ENCODE measurements at places on chromosomes 7 and 10.

DNA sequence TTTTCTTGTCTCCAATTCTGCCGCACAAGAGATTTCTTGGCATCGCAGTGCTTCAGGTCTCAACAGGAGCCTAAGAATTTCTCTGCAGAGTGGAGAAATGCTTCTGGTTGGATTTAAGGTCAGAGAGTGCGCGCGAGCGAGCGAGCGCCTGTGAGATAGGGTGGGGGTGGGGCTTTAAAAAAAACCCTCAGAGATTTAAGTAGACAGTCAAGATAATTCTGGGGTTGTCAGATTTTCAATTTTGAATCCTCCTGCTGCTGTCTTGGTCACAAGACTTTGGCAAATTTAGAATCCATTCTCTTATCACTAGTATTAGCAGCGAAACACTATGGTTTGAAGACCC lies 49.7 kb downstream of the CPEB3 start:
- DNase-seq = no peak

- no peak for DNase-seq
Measured at GRCh38 chr7:136941816-136942215, 73.4 kb downstream of the CHRM2 start.

DNA sequence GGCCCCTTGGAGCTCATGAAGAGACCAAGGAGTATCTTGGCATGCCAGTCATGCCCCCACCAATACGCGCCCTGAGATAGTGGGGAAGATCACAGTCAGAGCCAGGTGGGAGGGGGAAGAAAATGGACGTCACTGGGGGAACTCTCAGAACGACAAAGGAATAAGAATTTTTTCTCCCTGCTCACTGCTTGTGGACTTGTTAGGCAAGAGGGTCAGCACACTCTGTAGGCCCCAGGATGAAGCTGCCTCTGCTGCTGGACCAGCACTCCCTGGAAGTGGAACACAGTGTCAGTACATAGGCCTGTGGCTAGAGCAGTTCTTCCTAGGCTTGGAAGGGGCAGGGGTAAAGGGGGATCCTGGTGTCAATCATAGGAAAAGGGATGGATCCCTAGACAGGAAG lies 46.5 kb downstream of the DRGX start:
- DNase-seq = no peak

DNA sequence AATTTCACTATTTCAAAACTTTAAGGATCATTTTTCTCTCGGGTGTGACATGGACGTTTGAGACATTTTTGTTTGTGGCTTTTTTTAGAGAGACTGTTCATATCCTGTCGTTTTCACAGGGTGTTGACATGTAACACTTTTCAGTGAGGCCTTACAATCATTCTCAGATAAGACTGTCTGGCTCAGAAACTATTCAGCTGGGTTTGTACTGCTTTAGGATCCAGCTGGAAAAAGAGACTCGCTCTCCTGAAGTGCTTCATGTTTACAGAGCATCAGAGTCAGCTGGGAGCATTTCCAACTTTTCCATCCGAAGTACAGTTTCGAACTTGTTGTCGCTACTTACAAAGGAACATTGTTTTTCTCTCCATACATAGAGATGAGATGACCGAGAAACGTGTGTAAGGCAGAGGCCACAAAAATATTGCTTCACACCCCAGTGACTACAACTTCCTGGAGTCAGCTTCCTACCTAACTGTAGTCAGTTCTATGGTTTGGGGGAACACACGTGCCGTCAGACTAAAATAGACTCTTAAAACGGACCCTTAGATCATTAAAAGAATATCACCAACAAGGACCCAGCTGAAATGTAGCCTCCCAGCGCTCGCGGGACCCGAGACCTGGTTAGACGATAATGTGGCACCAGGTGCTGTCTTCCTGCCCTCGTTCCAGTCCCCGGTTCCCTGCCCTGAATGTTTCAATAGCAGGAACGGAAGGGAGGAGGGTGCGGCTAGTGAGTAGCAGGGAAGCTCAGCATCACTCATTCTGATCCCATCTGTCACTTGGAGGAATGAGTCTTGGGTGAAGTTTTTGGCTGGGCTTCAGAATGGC lies 78.0 kb downstream of the MKI67 start:
- no peak for DNase-seq

DNA sequence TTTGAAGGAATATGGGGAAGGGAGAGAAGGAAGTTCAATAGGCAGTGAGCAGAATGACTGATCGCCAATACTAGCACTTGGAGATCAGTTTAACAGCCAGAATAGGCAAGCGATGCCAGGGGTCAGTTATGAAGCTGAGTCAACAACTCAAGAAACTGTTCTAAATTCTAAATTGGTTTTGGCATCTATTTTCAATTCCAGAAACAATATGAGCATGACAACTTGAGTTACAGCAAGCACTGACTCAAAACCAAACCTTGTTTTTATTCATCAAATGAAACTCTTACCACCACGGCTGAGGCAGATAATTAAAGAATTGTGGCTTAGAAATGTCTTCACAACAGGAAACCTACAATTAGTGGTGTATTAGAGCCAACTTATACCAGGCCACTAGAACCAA lies 180.5 kb upstream of the ASAH2 start:
- DNase-seq = no peak
